Stimulated activated CD4-positive, alpha-beta T cell treated with anti-CD3 and anti-CD28 coated beads, Interleukin-12 subunit alpha, Interleukin-12 subunit beta, amount 100 ng/mL, for 48 hours (primary cell): ENCODE measurements at places on chromosomes 3 and 15.

DNA sequence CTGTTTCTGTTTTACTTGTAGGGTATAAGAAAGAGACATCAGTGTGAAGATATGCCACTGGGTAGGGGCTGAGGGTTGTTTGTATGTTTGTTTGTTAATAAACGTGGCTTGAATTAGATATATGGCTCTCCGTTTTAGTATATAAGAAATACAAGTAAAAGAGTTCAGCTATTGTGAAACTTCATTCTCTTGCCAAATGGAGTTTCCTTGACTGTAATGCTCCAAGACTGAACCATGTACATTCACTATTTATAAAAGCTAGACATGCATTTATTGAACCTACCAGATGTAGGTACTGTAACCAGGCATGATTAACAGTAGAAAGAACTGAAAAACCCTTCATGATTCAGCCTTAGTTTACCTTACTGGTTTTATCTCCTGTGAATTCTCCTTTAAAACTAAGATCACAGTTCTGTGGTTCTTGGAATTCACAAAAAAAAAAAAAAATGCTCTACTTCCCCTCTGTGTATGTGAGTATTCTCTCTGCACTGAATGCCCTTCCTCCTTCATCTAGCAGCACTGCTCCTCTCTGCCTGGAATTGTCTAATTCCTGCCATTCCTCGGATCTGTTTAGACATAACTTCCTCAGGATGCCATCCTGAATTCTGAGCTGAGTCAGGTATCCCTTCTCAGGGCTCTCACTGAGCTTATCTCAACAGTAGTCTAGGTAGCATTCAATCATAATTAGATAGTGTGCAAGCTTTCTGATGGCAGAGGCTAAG is 504.4 kb downstream of the FHIT start:
- DNase-seq = no peak

DNA sequence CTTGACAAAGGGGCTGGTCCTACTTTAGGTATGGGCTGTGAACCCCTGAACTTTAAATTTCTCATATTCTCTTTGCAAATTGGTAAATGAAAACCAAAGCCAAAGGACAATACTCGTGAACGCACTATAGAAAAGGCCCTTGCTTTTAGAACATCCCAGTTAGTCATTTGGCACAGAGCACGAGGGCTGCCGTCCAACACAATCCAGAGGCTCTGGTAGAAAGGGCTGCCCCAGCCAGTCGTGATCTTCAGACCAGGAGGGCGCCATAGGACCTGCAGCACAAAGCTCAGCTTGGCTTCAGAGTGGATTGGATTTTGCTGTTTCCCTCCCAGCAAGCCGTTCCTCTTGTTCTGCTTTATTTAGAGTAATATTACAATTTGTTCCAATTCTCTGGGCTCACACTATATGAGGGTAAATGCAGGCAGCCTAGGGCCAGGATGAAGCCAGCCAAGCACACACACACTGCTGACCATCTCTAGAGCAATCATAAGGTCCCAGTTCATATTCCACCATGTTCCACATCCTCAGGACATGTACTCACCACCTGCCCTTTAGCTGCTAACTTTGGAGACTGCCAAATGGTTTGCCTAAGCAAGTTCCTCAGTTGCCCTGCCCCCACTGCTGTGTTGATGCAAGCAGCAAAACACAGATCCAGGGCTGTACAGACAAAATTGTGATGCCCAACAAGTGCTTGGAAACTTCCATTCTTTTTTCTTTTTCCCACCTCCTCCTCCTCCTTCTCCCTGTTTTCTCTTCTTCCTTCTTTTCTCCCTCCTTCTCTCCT is 6.0 kb upstream of the BFSP2 start:
- DNase-seq = no peak

GRCh38 chr3:152595975-152596821 is 238.7 kb upstream of the P2RY1 start:
- no peak for DNase-seq

GRCh38 chr3:174098746-174099145 is 701.2 kb downstream of the NLGN1 start:
- DNase-seq = no peak

- DNase-seq = no peak
Measured at GRCh38 chr3:129989414-129989813, 14.9 kb downstream of the TRH start.
